Ascending aorta (tissue), 2 donors: ENCODE measurements at places on chromosomes 4 and X. TPM values are rescaled to one million over a fixed set of nuclear protein-coding genes. Genes with fewer than 3 reads are reported as not detected.

- DNase-seq: no peak
Measured at GRCh38 chr4:142475663-142476062, 370.4 kb downstream of the INPP4B start.

The ZNF141 gene
- total RNA-seq: 2.9 TPM

DNA sequence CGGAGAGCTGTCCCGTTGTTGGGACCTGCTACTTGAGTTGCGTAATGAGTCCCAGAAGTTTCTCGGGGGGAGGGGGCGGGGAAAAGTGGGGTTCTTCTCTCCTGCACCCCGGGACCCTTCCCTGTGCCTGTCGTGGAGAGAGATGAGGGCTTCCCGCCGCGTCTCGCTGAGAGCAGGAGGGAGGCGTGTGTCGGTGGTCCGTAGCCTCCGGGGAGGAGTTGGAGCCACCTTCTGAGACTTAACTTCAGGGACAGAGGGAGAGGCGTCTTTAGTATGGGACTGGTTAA, 698 bp downstream of the AFF1 start:
- no peak for DNase-seq

The GASK1B gene
- total RNA-seq: 69.7 TPM

GRCh38 chr4:26126994-26127393, 193.8 kb upstream of the RBPJ start:
- DNase-seq: no peak

The TRIM2 gene
- 33.3 TPM for total RNA-seq

DNA sequence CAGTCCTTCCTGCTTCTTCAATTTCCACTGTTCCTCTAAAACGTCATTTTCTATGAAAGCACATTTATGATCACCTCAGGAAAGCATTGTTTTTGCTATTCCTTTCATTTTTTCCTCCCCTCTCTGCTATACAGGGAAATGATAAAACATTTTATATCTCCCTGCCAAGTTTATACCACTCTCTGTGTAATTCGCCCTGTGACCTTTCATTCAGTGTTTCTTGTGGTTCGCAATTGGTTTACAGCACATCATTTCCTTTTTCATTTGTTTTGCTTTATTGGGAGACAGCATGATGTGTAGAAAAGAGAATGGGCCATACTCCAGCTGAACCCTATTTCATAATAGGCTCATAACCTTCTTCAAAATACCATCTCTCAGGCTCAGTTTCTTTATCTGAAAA, 99.9 kb upstream of the RAPGEF2 start:
- DNase-seq: no peak

GRCh38 chrX:110853610-110854009, 58.0 kb upstream of the CHRDL1 start:
- no peak for DNase-seq

The NALF2 gene
- total RNA-seq: 0.43 TPM

- DNase-seq: no peak
Measured at GRCh38 chr4:26410385-26411293, 79.6 kb downstream of the CCKAR start.

- no peak for DNase-seq
Measured at GRCh38 chr4:77073981-77074380, 1.8 kb downstream of the CCNI start.

DNA sequence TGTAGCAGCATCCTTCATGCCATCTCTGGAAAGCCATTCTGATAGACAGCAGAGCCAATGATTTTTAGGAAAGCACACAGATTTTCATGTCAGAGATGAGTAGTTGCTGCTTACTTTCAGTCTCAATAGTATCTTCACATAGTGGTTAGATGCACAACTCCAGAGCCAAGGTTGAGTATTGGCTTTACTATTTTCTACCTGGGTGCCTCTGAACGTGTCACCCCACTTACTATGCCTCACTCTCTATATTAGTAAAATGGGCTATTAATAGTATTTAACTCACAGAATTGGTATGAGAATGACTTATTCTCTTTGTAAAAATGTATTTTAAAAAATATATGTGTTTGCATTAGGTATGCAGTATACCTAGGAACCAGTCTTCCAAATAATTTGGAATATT, 108.8 kb upstream of the STIM2 start:
- no peak for DNase-seq

GRCh38 chr4:165351359-165352130, 24.1 kb downstream of the MSMO1 start:
- no peak for DNase-seq

The ALAS2 gene
- 6.9 TPM for total RNA-seq

DNA sequence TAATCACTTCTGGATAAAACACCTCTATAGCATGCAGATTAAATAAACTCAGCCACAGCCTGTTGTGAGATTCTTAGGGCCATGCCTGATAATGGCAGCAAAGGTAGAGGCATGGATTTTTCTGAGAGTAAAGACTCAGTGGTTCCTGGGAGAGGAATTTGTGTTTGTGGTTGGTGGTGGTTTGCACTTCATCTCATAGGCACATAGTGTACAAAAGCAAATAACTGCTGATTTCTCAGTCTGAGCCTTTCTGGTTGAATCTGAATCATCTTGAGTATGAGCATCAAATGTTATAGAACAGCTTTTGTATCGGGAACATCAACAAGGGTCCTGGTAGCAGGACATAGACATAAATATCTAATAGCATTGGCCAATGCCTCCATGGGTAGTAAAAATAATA, 274.3 kb downstream of the FRMPD4 start:
- no peak for DNase-seq

DNA sequence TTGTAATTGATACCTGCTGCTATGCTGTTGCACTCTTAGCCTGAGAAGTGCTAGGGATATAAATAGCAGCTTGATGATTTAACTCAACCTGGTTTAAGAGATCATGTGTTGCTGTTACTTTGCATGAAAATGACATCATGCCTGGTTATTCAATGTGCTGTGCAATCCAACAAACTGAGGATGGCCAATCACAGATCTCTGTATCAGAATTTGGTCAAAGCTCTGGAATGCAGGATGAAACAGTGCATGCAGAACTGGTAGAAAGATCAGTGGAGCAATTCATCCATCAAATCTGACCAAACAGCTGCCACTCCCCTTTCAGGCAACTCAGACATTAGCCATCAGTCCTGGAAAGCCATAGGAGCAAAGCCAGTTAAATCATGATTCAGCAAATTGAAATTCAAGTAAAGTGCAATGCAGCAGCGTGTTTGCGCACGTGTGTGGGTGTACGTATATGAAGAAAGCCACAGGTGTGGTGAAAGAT, 160.3 kb upstream of the RASGEF1B start:
- DNase-seq: no peak

DNA sequence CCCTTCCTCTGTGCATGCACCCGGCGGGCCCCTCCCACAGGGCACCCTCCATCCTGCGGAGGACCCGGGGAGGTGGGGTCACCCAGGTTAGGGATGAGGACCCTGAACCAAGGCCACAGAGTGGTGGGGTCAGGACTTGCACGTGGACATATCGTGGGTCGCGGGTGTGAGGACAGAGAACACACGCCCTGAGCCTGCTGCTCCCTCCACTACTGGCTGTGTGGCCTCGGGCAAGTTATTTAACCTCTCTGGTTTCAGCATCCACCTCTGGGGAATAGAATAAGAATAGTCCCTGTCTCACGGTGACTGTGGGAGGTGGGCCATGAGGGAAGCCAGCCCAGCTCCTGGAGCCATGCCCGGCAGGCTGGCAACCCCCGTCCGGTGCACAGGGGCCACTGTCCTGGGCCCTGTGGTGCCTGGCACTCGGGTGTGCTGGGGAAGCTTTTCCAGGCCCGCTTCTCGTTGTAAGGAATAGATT, 5.1 kb downstream of the PSAPL1 start:
- DNase-seq: no peak

The PRDM8 gene
- total RNA-seq: not detected

The PDZD4 gene
- total RNA-seq: 23.2 TPM
